ENCODE measurements at places on chromosomes 12 and 14. TPM values are rescaled to one million over a fixed set of nuclear protein-coding genes. Genes with fewer than 3 reads are reported as not detected.

- no peak for DNase-seq
These were observed 913.1 kb upstream of the FBXO33 start for GRCh38 chr14:40345334-40345733.

- no peak for DNase-seq
These were observed 207.1 kb downstream of the AKAP6 start for GRCh38 chr14:32536175-32536574.

- no peak for DNase-seq
These were observed 3.3 kb downstream of the FLRT2 start for GRCh38 chr14:85533023-85533860.

DNA sequence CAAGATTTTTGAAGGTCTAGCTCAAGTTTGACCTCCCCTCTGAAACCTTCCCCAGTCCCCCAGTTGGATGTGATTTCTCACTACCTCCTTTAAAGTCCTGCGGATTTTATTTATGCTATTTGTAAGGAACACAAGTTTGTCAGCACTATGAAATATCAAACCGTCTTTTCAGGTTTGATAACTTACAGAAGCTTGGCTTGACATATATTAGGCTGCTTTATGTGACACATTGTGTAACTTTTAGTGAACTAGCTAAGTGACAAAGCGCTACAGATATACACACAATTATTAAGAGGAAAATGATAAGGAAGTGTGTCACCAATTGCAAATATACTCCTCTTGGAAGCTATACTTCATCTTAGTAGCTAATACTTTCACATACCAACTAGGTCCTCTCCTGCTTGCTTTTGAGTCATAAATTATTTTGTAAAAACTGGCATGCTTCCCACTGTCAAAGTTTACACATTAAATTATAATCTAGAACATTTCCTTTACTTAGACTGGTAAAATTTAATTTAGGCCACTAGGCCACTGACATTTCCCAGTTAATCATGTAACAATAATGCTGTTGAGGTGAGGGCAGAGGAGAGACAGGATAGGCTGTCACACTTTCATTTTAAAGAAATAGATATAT is 149.5 kb downstream of the TMTC3 start:
- no peak for DNase-seq

DNA sequence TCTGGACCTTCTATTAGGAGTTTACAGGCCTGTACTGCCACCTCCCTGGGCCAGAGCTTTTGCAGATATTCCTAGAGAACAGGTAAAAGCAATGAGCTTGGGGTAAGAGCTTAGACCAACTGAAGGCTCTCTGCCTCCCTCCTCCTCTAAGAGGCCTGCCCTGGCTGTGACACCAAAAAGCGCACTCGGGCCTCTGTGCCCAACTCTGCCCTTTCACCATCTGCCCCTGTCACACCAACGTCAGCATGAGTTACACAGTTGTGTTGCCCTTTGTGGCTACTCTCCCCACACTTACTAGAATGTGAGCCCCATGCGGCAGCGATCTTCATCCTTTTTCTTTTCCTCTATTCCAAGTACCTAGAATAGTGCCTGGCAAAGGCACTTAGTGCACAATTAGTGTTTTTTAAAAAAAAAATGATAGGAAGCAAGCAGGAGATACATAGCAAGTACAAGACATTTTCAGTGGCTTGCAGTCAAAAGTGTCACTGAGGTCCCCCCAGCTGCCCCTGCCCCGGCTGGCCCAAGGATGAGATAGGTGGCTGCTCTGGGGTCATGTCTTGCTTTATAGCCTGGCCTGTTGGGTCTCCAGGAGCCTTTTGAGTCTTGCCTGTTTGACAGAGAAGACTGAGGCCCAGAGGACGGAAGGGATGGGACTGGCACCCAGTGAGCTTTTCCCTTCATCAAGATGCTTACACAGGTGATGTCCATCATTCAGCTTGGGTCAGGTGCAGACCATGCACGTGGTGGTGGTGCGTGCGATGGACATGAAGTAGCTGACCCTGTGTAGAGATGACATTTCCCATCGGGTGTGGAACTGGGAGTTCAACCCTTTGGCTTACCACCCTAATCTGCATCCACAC is 12.5 kb downstream of the CKB start:
- DNase-seq: no peak

GRCh38 chr14:103428723-103429556 is 43.7 kb downstream of the MARK3 start:
- no peak for DNase-seq

DNA sequence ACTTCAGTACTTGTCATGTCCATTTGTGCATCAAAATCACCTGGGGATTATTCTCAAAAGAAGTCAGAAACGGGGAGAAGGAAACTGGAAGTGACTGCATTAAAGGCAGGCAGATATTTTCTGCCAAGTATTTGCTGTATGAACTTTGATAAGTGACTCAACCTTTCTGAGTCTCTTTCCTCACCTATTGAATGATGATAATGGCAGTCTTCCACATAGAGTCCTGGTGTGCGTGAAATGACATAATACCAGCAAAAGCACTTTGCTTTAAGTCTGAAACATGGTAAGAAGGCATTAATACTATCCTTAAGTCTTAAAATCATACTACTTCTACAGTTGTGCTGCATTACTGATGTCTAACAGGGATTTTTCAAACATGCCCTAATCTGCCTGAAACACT is 278.5 kb downstream of the ADAMTS20 start:
- no peak for DNase-seq

DNA sequence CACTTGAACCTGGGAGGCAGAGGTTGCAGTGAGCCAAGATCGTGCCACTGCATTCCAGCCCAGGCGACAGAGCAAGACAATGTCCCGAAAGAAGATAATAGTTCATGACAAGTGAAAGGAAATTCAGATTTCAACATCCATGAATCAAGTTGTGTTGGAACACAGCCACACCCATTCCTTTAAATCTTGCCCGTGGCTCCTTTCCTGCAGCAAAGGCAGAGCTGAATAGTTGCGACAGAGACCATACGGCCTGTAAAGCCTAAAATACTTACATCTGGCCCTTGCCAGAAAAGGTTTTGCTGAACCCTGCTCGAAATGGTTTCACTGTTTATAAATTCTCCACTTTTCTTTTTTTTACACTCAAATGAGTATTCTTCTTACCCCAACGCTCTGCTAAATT is 17.7 kb upstream of the ITPK1 start:
- DNase-seq: no peak

DNA sequence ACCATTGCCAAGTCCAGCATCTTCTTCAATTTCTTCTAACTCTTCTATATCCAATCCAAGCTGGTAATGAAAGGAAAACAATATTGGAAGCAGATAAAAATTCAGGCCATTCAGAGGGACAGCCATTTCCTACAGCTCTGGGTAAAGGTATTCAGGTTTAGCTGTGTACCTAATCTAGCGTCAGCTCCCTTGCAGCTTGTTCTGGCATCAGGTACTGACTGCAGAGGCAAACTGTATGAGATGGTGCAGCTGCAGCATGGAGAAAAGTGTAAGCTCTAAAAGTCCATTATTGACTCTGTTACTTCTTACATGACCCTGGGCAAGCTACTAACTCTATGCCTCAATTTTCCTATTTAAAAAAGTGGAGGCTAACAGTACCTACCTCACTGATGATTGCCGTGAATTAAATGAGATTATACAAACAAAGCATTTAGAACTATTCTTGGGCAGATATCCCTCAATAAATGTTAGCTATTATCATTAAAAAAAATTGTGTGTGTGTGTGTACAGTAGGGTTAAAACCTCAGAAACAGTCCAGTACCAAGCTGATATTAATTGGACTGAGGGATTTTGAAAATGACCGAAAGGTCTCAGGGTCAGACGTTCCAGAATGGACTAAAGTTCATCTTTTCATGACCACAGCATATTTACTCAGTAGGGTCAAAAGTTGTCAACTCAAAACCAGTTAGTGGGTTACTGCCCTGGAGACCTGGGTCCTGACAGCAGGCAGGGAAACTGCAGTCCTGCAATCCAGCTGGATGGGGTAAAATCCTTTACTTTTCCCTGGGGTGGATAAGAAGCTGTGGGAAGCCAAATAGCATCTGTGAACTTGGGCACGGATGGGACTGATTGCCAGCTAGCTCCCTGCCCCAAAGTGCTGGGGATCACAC is 8.9 kb downstream of the PYGL start:
- DNase-seq: no peak

- no peak for DNase-seq
These were observed 2.3 kb downstream of the CDK17 start for GRCh38 chr12:96397756-96398423.

DNA sequence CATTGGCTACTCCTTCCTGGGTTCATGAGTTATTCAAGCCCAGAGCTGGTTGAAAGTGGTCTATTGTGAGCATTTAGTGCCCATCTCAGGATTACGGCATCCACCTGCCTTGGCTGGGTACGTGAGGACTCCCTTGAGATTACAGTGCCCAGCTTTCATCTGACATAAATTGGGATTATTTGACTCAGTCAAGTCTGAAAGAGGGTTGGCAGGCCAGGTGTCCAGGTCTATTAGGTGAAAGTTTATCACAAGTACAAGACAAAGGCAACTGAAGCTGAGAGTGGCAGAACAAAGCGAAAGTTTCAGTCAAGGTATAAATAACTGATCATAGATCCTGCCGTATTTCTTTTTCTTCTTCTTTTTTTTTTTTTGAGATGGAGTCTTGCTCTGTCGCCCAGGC is 84.6 kb upstream of the ATF7IP start:
- no peak for DNase-seq

DNA sequence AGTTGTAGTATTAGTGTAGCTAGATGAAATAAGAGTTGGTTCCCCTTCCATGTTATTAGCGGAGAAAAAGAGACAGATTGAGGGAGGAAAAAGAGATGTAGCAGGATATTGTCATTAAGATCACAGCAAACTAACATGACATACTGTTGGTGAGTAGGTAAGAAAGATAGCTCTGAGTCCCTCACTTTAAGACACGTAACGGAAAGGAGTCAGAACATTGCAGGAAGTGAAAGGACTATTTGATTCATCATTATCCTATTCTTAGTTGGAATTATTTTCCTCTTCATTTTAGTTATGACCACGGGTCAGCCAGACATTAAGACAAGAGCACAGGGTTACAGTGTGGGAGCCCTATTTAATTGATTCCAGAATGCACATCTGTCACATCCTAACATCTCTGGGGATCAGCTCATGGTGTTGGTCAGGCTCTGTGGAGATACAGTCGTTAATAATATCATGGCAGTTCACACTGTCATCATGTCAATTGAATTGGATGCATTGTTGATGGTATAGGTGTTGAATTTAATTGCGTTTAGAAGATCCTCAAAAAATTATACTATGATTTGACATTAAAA is 55.0 kb downstream of the TMX1 start:
- no peak for DNase-seq

DNA sequence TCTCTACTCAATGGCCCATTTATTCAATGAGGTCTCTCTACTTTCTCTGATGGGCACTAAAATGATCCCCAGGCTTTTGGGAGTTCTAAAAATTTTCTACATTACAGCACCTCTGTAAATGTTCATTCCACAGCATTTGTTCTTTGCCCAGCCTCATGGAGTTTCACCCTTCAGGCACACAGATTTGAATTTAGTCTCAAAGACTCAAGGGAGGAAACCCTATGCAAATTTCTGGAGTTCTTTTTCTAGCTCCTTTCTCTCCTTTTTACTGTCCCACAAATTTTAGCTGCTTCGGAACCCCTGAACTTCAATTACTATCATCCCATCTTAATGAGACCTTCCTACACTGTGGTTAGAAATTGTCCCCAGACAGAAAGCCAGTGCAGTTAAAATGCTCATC is 17.5 kb upstream of the RAB21 start:
- no peak for DNase-seq

DNA sequence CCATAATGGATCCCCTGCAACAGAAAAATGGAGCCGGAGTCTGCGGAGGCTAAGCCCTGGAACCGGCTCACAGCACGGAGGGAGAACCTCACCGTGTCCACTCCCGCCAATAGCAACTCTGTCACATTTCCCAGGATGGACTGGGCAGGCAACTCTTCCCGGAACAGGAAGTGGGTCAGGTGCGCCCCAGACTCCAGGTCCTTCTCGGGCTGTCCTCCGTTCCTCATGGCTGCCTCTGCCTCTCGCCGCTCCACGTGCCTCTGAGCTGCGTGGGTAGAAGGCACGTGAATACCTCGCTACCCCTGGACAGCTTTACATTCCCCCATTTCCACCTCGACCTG is 2.2 kb downstream of the CYP27B1 start:
- peak; percentile 51 for DNase-seq

GRCh38 chr12:106249411-106250135 is 1.8 kb upstream of the CKAP4 start:
- DNase-seq: no peak

DNA sequence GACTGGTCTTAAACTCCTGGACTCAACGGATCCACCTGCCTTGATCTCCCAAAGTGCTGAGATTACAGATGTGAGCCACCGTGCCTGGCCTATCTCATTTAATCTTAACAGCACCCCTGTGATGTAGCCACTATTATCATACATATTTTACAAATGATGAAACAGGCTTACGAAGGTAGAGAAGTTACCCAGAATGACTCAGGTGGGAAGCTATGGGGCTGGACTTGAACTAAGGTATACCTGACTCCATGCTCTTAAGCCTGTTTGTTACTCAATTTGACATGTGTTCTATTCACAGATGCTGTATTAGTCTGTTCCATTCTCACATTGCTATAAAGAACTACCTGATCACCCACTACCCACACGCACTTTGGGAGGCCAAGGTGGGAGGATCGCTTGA is 36.8 kb upstream of the TMPO start:
- no peak for DNase-seq

GRCh38 chr12:81809829-81810595 is 50.9 kb upstream of the PPFIA2 start:
- DNase-seq: no peak

POU6F1 gene
- total RNA-seq: 12.4 TPM

HOXC9 gene
- not detected for total RNA-seq

TCTN2 gene
- total RNA-seq: 3.8 TPM

PLXNC1 gene
- 6.2 TPM for total RNA-seq

KRT2 gene
- not detected for total RNA-seq

KIF26A gene
- 0.38 TPM for total RNA-seq
